ENCODE measurements at places on chromosomes 7 and 10.

DNA sequence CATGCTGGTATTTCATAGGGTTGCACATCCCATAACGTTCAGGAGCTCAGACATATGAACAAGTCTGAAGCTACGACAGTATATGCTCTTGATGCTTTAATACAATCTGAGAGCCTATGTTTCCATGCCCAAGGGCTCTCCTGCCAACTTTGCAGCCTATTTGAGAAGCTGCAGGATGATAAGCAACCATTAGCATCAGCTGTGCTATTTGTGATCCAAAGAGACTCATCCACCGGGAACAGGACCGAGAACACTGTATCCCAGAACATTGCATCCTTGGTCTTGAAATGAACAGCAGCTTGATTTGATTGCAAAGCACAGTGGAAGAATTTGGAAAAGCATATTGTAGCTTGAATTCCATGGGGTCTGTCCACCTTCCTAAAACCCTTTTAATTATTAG, 156.2 kb upstream of the PTER start:
- DNase-seq = no peak

DNA sequence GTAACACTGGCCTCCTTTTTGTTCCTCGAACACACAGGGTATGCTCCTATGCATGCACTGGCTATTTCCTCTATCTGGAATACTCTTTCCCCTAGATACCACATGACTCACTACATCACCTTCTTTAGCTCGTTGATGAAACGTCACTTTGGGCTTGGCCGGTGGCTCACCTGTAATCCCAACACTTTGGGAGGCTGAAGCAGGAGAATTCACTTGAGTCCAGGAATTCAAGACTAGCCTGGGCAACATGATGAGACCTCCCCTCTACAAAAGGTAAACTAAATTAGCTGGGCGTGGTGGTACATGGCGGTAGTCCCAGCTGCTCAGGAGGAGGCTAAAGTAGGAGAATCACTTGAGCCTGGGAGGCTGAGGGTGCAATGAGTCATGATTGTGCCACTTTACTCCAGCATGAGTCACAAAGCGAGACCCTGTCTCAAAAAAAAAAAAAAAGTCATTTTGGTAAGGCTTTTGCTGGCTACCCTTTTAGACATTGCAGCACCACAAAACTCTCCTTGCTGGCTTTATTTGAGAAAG, 14.5 kb downstream of the ANKIB1 start:
- no peak for DNase-seq

- DNase-seq = no peak
These were observed 64.4 kb upstream of the MYO3A start for GRCh38 chr10:25869609-25870008.

DNA sequence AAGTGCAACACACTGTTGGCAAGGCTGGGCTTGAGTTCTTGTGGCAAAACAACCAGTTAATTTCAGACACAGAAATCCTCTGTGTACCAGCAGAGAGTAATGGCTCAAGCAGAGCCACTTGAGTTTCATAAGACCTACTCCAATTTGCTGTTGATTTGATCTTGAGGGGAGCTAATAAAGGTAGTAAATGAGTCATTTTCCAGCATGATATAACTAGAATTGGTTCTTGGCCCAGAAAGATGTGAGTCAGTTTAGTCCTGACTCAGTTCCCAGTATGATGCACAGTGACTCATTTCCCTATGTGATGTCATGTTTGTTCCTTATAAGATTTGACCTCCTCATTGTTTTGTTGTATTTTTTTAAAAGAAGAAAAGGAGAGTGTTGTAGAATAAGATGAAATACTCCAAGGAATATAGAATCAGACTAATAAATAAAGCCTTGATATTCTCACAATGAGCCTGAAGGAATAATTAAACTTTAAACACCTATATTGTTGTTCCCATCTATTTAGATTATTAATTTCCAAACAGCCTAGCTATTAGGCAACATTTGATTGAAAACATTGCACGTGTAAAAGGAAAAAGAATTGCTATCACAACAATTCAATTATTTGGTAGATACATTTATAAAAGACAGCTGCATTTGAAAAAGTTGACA, 186.2 kb downstream of the REEP3 start:
- DNase-seq = peak; percentile 89

GRCh38 chr7:148719753-148720152, 21.1 kb downstream of the CUL1 start:
- DNase-seq = no peak

DNA sequence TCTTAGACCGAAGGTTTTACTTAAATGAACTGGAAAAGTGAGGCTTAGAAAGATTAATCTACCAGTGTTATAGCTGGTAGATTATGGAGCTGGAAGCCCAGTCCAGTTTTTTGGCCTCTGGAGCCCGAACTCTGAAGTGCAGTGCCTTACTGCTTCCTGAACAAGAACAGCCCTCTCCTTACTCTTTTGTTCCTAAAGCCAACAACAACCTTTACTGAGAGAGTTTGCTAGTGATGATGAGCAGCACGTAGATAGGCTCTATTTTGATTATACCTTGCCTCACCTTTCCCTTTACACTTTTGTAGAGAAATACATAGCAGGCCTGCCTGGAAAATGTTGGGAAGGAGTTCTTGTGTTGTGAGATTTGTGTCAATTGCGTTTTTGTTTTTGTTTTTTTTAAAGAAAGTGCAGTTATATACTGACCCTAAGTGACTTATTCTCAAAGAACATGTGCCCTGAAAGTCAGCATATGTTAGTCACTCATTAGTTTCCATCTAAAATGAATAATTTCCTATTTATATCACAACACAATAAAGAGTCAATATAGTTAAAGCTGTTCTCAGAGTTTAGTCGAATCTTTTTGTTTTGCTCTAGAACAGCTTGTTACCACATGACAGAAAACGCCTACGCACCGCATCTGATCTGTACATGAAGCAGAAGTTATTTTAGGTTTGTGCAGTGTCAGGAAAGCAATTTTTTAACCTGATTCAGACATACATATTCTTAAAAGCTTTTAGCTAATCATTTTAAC, 33.0 kb downstream of the PLEKHA1 start:
- DNase-seq = no peak

DNA sequence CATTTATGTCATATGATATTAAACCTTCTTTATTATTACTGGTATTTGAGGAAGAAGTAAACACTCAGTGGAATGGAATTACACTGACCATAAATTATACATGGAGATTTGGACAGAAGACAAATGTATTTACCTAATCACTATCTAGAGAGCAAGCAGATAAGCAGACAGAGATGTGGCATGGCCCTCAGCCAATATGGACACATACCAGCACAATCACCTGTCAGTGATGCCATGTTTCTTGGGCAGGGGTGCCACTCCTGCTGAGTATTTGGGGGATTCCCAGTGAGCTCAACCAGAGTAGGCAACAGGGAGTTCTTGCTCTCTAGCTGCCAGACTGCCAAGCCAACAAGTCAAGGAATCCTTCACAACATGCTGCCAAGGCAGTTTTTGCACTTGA, 866.3 kb upstream of the LRRN3 start:
- DNase-seq = no peak

- DNase-seq = no peak
These were observed 37.2 kb downstream of the IKZF1 start for GRCh38 chr7:50341724-50342123.

DNA sequence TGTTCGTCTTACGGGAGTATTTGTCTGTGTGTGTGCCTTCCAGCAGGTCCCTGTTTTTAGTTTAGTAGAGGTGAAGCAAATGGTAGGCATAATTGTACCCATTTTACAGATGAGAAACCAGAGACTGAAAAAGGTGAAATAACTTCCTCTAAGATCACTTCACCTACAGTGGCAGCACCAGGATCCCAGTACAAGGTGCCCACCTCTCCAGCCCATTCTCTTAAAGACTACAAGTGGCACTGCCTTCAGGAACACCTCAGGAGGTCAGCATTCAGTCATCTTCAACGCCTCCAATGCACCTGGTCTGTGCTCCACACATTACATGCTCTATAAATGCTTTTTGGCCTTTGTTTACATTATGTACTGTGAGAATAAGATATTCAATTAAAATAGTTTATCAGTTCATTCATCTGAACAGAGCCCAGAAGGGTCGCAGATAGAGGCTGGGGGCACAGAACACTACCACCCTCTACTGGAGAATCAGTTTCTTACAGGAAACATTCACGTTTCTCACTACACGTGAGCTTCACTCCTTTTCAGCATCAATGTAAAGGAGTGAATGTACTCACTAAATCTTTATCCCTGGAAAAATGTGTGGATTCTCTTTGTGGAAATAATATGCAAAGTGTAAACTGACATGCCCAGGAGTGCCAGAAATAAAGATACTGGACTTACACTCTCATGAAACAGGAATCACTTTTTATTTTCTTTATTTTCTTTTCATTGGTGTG, 45.5 kb upstream of the ABLIM1 start:
- no peak for DNase-seq

- DNase-seq = no peak
These were observed 35.7 kb downstream of the CCAR1 start for GRCh38 chr10:68756766-68757165.

DNA sequence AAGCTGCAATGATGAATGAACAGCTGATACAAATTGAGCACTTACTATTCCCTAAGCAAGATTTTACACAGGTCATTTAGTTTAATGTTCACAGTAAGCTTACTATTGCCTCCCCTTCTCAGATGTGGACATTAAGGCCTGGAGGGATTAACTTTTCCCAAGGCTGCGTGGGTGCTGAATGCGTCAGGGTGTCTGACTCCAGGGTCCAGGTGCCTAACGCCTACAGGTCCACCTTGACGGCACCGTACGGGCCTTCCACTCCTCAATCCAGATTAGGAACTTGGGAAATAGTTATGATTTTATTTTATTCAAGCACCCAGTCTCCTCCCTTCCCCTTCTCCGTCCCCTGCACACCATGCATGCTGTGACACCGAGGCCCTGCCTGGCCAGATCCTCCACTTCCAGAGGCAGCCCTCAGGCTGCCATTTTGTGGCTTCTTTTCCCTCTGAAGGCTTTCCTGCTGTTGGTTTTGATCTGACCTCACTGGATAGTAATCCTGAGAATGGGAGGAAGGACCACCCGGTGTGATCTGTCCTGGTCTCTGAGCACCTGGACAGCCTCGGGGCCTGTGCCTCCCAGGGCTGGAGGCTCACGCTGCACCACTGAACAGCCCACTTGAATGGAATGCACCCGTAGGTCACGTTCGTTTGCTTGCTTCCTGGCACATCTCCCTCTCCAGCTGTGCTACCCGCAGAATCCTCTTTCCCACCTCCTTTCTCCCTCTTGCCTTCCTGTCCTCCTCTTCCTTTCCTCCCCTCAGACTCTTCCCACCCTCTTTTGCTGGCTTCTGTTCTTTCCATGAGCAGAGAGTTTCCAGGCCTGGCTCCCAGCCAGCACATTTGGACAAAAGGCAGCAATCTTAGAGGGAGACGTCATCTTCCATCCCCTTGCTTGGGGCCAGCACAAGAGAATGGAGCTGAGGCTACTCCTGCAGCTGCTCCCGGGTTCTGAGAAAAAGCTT, 14.4 kb downstream of the DENND2A start:
- peak; percentile 80 for DNase-seq

GRCh38 chr10:35911954-35912353, 269.9 kb upstream of the FZD8 start:
- no peak for DNase-seq

DNA sequence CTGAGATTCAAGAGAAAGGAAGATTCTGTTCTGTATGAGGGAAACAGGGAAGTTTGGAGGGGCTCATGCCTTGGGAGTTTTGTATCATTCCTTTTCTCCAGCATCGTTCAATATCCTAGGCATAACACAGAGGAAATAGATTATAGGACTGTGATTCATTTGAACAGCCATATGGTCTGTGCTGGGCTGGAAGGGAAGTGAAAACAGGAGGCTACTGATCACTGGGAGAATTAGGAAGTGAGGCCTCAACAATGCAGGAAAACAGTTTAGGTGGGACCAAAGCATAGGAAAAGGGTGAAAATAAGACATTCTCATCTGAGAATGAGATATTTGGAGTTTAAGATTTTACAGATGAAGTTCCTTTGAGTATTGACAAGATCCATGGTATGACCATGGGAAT, 70.7 kb upstream of the MKX start:
- no peak for DNase-seq

GRCh38 chr7:33762911-33763306, 142.4 kb upstream of the BMPER start:
- DNase-seq = peak; percentile 38
